Stimulated activated CD8-positive, alpha-beta memory T cell treated with anti-CD3 and anti-CD28 coated beads, Interleukin-4, amount 100 ng/mL, for 4 hours (primary cell): ENCODE measurements at places on chromosomes 5 and 9.

DNA sequence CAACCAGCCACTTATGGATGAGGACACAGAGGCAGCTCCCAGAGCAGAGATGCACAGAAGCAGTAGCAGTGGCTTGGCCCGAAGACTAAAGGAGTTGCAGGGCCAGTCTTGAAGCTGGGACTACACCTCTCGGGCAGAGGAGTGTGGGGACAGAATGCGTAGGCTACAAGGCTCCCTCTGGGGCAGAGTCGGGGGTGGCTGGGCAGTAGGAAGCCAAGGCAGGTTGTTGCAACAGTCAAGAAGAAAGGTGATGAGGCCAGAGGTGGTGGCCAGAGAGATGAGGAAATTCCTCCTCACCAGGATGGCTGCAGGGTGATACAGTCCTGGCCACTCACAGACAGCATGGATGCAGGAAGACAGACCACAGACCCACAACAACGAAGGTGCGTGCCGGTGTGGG, 4.9 kb upstream of the N4BP3 start:
- DNase-seq = no peak

DNA sequence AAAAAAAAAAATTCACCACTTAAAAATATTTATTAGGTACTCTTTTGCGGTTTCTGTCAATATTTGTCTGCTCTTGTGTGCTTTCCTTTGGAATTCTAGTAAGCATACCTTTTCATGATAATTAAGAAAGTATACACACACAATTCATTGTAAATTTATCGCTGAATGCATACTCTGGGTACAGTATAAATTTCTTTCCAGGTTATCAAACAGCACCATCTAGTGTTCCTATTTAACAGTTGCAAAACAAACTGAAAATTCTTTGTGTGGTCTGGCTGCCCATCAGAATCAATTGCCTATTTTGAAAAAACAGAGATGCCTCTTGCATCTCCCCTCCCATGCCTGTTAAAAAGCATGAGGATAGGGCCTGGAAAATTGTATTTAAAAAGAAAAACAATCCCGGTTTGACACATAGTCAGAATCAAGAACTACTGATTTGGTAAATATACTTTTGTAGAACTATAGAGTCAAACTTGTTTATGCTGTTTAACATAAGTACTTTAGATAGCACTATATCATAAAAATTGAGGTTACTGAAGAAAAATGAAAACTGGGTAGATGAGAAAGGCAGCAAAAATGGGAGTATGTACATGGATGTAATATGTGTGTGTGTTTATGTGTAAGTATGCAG, 16.2 kb downstream of the PGGT1B start:
- DNase-seq = no peak

GRCh38 chr5:145189746-145190145, 645.4 kb downstream of the PRELID2 start:
- no peak for DNase-seq

- no peak for DNase-seq
Measured at GRCh38 chr5:98772415-98773213, 849 bp upstream of the RGMB start.

GRCh38 chr5:67619636-67620035, 423.0 kb upstream of the CD180 start:
- no peak for DNase-seq

DNA sequence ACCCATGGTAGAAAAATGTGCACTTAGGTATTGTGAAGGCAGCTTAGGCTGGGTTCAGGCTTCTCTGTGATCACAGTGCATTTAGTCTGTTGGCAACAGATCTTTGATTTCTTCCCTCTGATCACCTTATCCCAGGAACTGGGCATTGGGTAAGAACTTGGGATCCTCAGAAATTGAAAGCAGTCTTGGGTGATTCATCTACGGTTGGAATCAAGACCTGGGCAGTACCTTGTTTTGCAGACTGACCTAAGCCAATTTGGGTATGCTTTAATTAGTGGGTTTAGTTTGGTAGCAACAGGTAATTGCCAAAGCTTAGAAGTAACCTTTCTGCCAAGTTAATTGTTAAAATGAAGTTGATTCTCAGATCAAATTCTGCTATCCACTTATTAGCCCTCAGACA, 17.8 kb downstream of the ENTREP1 start:
- no peak for DNase-seq

DNA sequence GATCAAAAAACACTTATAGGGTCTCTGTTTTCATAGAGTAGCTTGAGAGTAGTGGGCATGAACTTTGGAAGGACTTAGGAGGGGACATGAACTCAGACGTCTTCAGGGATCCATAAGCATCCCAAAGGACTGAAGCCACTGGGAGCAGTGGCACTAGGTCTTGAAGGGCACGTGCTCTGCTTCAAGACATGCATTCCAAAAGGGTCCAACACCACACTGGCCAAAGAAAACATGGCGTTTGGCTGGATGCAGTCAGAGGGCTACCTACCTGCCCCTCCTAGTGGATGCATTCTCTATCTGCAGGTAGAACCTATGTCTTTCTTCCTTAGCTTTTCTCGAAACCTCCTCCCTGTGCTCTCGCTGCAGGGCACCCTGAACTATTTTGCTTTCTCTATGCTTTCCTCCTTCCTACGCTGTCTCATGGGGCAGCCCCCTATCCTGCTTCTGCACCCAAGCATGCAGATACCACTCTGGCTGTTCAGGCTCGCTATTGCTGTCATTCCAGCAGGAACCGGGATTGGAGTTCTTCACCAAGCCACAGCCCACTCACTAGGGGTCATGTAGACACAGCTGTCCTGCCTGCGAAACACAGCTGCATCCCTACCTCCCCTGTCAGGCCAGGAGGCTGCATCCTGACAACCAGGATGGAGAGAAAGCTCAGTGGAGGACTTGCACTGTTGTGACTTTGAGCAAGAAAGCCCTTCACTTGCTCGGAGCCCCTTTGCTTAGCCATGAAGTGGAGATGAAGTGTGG, 11.9 kb downstream of the FAM240B start:
- no peak for DNase-seq

GRCh38 chr5:90402521-90403255, 6.9 kb downstream of the CETN3 start:
- no peak for DNase-seq

DNA sequence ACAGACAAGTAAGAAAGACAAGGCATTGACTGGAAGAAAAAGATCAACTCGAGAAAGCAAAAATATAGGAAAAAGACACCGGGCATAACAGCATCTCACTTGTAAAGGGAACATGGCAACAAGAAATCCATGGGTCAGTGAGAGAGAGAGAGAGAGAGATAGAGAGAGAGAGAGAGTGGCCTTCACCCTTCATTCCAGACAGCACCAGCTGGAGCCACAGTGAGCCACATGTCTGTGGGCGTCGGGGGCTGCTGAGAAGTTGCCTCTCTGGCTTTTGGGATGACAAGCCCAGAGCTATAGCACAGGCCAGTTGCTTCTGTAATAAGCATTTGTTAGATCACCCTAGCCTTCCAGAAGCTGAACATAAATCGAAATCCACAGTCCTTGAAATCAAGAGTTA, 20.3 kb upstream of the ENC1 start:
- no peak for DNase-seq

DNA sequence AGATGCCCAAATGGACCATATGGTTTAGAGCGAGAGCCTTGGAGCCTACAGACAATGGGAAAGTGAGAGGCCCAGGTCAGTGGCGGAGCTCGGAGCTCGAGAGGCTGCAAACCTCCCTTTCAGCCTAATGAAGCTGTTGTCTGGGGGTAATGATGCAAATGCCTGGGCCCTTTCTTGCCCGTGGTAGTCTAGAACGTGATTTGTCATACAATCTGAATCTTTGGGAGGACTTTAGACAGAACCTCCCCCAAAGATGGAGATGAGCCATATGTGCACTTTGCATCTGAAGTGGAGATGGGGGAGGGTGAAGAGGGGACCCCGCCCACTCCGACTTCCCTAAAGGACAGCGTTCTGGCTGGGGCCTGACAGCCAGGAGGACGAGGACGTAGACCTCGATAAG, 10.3 kb upstream of the NEUROG1 start:
- no peak for DNase-seq

GRCh38 chr9:70093944-70094343, 50.3 kb downstream of the MAMDC2 start:
- no peak for DNase-seq

- no peak for DNase-seq
Measured at GRCh38 chr5:89246864-89247263, 363.9 kb upstream of the MEF2C start.

DNA sequence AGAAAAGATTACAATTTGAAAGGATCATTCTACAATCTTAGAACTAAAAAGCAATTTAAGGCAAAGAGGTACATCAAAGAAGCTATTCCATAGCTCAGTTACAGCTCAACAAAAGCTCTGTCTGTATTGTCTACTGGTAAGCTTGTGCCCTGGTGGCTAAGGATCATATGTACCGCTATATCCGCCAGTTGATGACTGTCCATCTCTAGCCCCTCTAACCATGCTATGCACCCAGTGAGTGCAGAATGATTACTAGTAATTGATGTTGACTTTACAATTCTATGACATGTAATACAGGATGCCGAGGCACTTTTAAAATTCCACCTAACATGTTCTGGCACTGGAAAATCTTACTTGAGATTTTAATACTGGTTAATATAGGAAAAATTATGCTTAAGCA, 13.1 kb downstream of the LOX start:
- DNase-seq = no peak

DNA sequence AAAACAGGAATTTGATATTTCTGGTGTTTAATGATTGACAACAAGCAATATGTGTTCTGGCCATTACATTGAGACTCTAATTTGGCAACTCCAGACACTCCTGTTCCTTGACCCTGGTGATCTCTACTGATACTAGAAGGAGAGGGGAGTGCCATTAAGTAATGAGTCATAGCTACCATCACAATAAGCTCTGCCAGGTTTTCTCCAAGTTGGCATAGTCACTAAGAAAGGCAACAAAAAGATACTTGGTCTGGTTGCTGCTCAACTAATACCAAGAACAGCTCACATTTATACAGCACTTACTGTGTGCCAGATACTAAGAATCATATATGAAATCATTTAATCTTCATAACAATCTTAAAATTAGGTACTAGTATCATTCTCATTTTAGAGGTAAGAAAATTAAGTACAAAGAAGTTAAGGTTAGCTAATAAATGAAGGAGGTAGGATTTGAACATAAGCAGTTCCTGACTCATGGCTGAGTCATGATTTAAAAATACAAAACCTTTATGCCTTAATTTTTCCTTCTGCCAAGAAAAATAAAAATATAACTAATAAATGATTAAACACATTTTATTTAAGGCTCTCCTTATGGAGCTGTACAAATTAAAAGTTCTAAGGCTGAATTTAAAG, 19.9 kb upstream of the PRXL2C start:
- DNase-seq = no peak

DNA sequence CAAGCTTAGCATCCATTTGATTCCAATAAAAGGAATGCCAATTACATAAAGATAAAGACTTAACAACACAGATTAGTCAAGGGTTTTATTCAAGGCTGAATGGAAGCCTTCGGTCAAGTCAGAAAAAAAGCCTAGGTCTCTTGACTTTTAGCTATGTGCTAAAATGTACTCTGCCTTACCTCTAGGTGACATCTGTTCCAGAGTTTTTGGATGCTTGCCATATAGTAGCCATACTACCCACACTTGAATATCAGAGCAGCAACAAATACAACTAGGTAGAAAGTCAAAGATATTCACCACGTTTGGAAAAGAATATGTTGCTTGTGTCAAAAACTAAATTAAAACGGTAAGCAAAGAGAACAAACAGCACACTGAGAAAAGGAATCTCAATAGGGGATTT, 484.7 kb downstream of the ELAVL2 start:
- no peak for DNase-seq

- DNase-seq = no peak
Measured at GRCh38 chr9:34570809-34571480, 18.6 kb downstream of the CNTFR start.

- no peak for DNase-seq
Measured at GRCh38 chr5:38370358-38371100, 112.2 kb downstream of the EGFLAM start.

DNA sequence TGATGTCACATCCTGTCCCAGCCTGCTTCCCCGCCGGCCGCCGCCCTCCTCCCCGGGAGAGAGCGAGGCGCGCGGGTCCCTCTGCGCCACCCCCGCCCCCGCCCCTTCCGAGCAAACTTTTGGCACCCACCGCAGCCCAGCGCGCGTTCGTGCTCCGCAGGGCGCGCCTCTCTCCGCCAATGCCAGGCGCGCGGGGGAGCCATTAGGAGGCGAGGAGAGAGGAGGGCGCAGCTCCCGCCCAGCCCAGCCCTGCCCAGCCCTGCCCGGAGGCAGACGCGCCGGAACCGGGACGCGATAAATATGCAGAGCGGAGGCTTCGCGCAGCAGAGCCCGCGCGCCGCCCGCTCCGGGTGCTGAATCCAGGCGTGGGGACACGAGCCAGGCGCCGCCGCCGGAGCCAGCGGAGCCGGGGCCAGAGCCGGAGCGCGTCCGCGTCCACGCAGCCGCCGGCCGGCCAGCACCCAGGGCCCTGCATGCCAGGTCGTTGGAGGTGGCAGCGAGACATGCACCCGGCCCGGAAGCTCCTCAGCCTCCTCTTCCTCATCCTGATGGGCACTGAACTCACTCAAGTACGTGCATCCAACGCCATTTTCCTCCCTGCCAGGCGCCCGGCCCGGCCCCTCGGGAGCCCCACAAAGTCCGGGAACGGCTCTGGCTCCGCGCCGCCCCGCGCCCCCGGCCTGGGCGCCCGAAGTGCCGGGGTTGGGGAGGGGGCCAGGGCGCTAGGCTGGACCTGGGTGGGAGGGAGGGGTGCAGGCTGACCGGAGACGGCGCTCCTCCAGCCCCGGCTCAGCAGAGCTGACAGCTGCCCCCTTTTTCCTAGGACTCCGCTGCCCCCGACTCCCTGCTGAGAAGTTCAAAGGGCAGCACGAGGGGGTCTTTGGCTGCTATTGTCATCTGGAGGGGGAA, 12.0 kb upstream of the OLFM1 start:
- DNase-seq = no peak

DNA sequence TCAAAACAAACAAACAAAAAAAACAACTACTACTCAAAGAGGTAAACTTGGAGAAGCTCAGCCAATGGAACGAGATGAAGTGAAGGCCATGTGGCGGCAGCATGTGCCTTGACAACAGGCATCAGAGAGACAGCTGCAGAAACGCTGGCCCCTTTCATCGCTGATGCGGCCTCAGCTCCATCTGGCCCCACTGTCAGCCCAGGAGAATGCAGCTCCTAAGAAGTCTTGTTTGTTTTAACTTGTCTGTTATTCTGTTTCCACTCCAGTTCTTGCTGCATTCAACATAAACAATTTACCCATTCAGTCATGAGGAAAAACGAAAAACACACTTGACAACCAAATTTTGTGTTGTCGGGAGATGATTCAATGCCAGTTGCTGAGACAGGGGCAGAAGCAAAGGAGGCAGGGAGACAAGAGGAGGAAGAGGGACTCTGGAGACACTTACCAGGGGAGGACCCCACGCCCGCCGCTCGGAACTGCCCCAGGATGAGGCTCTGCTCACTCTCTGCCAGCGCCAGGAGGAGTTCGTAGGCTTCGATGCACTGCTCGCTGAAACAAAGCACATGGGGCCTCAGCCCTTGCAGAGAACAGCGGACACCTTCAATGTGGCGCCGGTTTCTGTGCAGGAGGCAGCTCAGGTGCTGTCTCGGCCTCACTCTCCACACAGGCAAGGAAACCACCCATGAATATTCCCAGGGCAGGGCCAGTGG, 91.2 kb downstream of the DCP2 start:
- DNase-seq = no peak

GRCh38 chr9:75491533-75491932, 398.9 kb upstream of the PCSK5 start:
- no peak for DNase-seq
